Muscle of back (tissue), 13 donors: ENCODE measurements at places on chromosomes 7 and 10. TPM values are rescaled to one million over a fixed set of nuclear protein-coding genes. Genes with fewer than 3 reads are reported as not detected.
A peak's percentile ranks its signal among the peaks of the same experiment; 100 is the strongest.

- DNase-seq, result peak; percentile 48
Observed at GRCh38 chr10:111076682-111077478, at the start of gene ADRA2A. ADRA2A (plus strand) TSS chr10:111077029; CDS start chr10:111077997, 968 bp downstream.

The NEUROD6 gene
- not detected for polyA plus RNA-seq

GRCh38 chr7:123351516-123352505, 152.0 kb upstream of the SLC13A1 start:
- peak; percentile 15 for DNase-seq

DNA sequence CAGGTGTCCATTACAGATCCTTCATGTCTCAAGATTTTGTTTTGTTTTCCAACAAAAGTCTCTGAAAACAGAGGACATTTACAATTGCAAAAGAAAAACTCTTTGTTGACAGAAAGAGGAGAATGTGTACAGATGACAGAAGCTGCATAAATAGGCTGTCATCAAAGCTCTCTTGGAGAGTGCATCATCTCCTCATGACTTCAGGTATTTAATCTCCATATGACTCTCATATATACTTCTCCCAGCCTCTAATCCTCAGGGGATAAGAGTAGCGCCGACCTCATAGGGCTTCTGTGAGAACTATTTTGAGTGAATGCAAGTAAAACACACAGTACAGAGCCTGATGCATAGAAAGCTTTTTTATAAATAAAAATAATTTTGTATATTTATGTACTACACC, 48.1 kb upstream of the SEPTIN7 start:
- DNase-seq, result no peak

GRCh38 chr7:65354263-65354662, 19.4 kb upstream of the ZNF92 start:
- no peak for DNase-seq

GRCh38 chr7:29812185-29812876, 6.0 kb downstream of the WIPF3 start:
- DNase-seq, result no peak

The CALML5 gene
- not detected for polyA plus RNA-seq
